ENCODE measurements at places on chromosomes 3 and 15.

- DNase-seq, result no peak
These were observed 23.5 kb upstream of the LRTM1 start for GRCh38 chr3:54951405-54951804.

DNA sequence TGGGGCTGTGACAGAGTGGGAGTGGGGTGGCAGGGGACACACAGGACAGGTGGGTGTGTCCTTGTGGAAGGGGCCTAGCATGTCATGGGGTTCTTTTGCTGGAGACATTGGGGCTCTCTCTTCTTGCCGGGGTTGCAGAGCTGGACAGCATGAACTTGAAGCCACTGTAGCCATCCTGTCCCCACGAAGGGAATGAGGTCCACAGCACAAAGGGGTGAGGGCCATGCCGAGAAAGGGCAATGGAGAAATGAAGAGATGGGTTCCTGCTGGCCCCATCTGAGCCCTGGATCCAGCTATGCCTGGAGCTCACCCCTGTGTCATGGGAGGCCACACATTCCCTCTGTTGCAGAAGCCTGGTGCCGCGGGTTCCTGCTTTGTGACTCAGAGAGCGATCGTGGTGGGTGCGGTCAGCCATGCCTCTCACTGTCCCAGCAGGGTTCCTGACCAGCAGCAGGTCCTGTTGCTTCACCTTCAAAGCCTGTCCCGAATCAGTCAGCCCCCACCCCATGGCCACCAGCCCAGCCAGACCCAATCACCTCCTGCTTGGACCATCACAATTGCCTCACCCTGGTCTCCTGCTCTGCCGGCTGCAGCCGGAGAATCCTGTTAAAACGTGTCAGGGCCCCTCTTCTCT lies 50.0 kb downstream of the DNAJB8 start:
- no peak for DNase-seq

GRCh38 chr3:33650495-33650894 lies 67.6 kb downstream of the CLASP2 start:
- DNase-seq, result no peak

DNA sequence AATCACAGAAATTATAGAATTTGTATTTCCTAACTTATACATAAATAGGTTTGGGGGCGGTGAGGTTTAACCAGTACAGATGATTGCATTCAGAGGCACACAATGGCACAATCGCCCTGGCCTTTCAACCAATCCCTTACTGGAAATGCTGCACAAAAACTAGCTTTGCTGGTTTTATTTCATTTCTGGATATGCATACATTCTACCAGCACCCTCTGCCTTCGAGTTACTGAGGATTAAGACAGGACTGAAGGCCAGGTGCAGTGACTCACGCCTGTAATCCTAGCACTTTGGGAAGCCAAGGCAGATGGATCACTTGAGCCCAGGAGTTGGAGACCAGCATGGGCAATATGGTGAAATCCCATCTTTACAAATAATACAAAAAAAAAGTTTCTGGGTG lies 336.1 kb downstream of the ARRDC4 start:
- no peak for DNase-seq

- DNase-seq, result no peak
These were observed 111.1 kb downstream of the FMN1 start for GRCh38 chr15:33083232-33084081.

DNA sequence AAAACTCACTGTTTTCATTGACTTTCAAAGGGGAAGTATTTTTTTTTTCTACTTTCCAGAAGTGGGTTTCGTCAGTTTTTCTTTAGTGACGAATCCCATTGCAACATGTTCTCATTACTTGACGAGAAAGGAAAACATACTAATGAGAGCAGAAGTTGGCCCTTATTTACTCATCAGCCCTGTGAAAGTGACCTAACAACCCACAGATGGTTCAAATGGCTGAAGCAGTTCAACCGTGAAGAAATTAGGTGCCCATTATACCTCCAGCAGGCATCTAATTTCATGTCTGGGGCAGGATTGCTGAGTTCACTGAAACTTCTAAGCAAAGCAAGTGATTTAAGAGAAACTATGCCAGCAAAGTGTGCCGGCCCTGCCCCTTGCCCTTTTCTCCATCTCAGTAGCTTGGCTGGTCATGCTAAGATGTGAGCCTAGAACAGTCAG lies 9.0 kb downstream of the AQP9 start:
- DNase-seq, result no peak
